Tibial nerve (tissue), 4 donors: ENCODE measurements at places on chromosomes 13 and 19.
A peak's percentile ranks its signal among the peaks of the same experiment; 100 is the strongest.

DNA sequence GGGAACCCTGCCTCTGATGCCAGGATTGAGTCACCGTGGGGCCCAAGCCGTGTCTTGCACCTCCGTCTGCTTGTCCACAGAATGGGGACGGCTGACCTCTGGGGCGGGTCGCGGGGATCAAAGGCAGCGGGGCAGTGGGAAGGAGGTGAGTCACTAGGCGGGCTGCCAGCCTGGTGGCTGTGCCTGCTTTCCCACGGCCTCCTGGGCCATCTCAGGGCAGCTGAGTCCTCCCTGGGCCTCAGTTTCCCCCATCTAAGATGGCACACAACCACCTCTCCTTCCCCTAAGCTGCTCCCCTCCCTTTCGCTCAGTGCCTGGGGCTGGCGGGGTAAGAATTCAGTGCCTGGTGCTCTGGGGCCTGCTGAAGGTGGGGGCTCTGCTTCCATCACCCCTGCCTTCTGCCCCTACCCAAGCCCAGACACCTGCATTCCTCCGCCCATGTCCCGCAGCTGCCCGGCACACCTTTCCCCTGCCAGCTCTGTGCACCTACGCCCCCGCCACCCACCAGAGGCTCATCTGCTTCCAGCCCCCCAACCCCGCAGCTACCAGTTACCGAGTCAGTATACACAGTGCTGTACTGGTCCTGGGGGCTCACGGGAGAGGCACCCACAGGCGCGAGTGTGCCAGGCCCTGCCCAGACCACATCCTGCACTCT is 3.5 kb downstream of the MKNK2 start:
- H3K27me3 ChIP-seq: no peaks in the 10 kb centered on the region
- H3K4me3 ChIP-seq: no peak overlapping the region
- DNase-seq: no peak
- peak overlapping the region; percentile 99 for H3K27ac ChIP-seq
- peaks cover 47% of the 10 kb centered on the region for H3K36me3 ChIP-seq

DNA sequence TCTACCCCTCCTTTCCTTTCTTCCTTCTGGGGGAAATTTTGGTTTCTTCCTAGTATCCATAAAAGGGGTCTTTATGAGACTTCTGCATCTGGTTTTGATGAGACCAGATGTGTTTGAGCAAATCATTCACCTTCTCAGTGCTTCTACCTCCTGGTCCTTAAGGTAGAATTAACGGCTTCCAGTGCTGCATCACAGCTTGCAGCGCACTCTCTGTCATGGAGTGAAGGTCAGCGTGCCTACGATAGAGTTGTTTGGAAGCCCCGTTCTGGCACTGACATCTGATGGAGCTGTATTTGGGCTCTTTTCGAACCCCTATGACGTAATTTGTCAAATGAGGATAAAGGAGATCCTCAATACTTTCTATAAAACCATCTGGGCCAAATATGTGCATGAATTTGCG is 164.2 kb downstream of the MTUS2 start:
- no peaks in the 10 kb centered on the region for H3K36me3 ChIP-seq
- H3K27me3 ChIP-seq: no peaks in the 10 kb centered on the region
- no peak for DNase-seq
- H3K4me1 ChIP-seq: no peaks in the 10 kb centered on the region
- H3K4me3 ChIP-seq: no peak overlapping the region

GRCh38 chr13:40058757-40059236 is 403.3 kb downstream of the COG6 start:
- H3K4me1 ChIP-seq: peaks cover 6% of the 10 kb centered on the region
- no peak overlapping the region for H3K4me3 ChIP-seq
- H3K36me3 ChIP-seq: no peaks in the 10 kb centered on the region
- DNase-seq: no peak
- H3K27me3 ChIP-seq: no peaks in the 10 kb centered on the region

GRCh38 chr19:50008532-50008931 is 16.6 kb downstream of the VRK3 start:
- no peak for DNase-seq
- peaks cover 93% of the 10 kb centered on the region for H3K36me3 ChIP-seq
- no peak overlapping the region for H3K4me3 ChIP-seq
- H3K4me1 ChIP-seq: peaks cover 18% of the 10 kb centered on the region
- no peaks in the 10 kb centered on the region for H3K27me3 ChIP-seq

DNA sequence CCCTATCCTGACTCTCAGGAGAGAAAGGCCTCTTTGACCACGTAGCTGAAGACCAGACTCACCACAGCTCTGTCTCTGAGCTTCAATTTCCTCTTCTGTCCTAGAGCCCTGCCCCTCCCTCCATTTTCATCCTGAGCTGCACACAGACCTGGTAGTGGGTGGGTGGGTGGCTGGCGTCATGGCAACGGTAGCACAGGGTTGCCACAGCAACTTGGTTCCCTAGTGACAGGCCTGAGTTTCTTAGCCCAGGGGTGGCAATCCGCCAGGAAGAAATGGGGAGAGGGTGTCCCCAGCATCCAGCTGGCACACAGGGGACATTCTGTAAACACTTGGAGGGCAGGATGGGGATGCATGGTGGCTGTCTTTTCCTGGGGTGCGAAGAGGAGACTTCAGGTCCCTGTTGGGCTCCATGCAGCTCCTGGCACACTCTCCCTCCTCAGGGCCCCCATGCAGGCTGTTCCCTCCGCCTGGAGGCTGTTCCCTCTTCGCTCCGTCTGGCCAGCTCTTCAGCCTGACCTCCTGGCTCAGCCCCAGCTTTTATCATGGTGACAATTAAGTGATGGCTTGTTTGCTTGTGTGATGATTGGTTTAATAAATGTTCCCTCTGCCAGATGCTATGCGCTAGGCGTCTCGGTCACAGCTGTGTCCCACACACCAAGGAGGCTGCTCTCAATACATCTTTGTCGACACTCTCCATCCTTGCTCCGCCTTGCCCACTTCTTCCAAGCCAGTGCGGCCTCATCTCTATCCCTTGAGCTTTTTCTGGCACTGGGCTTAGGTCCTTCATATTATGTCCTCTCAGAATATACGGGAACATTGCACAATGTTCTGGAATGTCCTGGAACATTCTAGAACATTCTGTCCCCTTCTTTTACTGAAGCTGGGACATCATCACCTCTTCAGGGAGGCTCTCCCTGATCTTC is 7.4 kb upstream of the KLHL26 start:
- H3K27ac ChIP-seq: peak overlapping the region; percentile 67
- H3K4me3 ChIP-seq: no peak overlapping the region
- H3K36me3 ChIP-seq: no peaks in the 10 kb centered on the region
- H3K27me3 ChIP-seq: no peaks in the 10 kb centered on the region
- peak; percentile 53 for DNase-seq
- H3K4me1 ChIP-seq: no peaks in the 10 kb centered on the region

DNA sequence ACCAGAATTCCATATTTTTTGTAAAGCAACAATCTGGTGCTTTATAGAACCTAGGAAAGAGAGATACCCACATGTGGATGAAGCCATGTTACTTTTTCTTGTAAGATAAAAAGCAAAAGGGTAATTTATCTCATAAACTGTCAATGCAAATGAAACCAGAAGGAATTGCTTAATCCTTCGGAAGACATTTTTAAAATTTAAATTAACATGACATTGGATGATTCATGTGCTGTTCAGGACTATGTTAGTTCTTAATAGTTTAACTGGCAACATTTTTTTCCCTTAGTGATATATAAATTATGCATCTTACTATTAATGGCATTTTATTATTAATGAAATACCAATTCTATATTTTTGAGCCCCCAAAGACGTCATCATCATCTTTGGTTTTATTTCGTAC is 25.8 kb upstream of the IGLON5 start:
- H3K4me3 ChIP-seq: no peak overlapping the region
- no peaks in the 10 kb centered on the region for H3K4me1 ChIP-seq
- H3K27ac ChIP-seq: no peak overlapping the region
- no peaks in the 10 kb centered on the region for H3K36me3 ChIP-seq

GRCh38 chr19:31817971-31818797 is 468.9 kb upstream of the TSHZ3 start:
- H3K36me3 ChIP-seq: no peaks in the 10 kb centered on the region
- DNase-seq: no peak
- H3K4me1 ChIP-seq: no peaks in the 10 kb centered on the region
- H3K27ac ChIP-seq: no peak overlapping the region
- no peaks in the 10 kb centered on the region for H3K27me3 ChIP-seq
- no peak overlapping the region for H3K4me3 ChIP-seq

GRCh38 chr13:46296921-46297320 is 85.2 kb downstream of the LRRC63 start:
- no peak overlapping the region for H3K4me3 ChIP-seq
- H3K27ac ChIP-seq: no peak overlapping the region

- no peaks in the 10 kb centered on the region for H3K4me1 ChIP-seq
- H3K27ac ChIP-seq: no peak overlapping the region
- no peaks in the 10 kb centered on the region for H3K36me3 ChIP-seq
- H3K4me3 ChIP-seq: no peak overlapping the region
- no peak for DNase-seq
Measured at GRCh38 chr13:62473944-62474237, 1058.2 kb upstream of the PCDH20 start.

DNA sequence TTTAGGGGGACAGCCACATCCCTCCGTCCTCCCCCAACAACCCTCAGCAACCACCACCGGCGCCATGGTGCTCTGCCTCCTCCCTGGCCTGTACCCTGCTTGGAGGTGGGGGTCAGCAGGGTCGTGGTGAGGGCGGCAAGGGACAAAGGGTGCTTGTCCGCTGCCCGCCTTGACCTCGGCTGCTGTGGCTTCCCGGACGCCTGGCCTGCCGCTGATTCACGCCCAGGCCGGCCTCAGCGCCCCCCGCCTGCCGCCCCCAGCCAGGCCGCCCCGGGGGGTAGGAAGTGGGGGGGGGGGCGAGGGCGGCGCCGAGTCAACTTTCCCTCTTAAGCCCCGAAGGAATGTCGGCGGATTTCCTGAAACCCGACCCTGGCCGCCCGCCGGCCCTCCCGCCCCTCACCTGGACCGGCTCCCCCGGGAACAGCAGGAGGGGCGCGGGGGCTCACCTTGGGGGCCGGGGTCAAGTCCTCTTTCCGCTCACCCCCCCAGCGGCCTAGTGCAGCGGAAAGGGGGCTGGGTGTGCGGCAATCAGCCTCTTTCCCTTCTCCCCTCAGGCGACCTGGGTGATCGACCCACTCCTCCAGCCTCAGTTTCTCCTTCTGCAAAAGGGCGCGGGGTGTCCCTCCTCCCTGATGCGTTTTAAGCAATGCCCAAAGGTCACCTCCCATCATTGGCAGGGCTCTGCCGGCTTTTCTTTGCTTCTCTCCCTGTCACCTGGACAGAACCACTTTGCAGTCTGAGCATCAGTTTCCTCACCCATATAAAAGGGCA is 1.9 kb upstream of the TMEM59L start:
- H3K36me3 ChIP-seq: no peaks in the 10 kb centered on the region
- H3K27ac ChIP-seq: no peak overlapping the region
- H3K27me3 ChIP-seq: peaks cover 93% of the 10 kb centered on the region
- H3K4me3 ChIP-seq: no peak overlapping the region
- no peak for DNase-seq

- DNase-seq: no peak
- H3K4me3 ChIP-seq: peak overlapping the region; percentile 90
- peak overlapping the region; percentile 81 for H3K27ac ChIP-seq
Measured at GRCh38 chr13:76886005-76886291, 257 bp downstream of the KCTD12 start.

DNA sequence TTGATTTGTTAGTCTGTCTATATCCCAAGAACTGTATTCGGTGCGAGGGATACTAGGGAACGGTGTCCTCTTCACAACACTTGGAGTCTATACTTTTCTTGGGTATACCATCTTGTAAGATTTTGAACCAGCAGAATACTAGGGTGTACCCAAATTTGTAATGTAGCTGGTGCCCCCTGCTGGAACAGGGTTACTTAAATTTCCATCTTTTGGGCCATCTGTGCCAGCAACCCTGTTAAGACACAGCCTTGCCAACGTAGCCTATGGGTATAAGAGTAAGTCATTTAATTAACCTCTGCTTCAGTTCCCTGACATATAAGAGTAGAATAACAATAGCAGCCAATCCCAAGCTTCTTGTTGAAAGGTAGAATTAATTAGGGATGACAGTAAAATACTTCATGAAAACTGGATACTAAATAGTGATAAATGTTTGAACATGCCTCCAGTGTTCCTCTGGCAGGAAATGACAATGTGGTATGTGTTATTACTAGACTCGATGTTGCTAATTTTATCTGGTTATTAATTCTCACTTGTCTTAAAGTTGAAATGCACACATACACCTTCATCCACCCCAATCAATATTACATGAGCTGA is 607.6 kb downstream of the FGF9 start:
- H3K27me3 ChIP-seq: no peaks in the 10 kb centered on the region
- H3K27ac ChIP-seq: no peak overlapping the region
- no peak overlapping the region for H3K4me3 ChIP-seq
- H3K4me1 ChIP-seq: no peaks in the 10 kb centered on the region
- H3K36me3 ChIP-seq: no peaks in the 10 kb centered on the region

DNA sequence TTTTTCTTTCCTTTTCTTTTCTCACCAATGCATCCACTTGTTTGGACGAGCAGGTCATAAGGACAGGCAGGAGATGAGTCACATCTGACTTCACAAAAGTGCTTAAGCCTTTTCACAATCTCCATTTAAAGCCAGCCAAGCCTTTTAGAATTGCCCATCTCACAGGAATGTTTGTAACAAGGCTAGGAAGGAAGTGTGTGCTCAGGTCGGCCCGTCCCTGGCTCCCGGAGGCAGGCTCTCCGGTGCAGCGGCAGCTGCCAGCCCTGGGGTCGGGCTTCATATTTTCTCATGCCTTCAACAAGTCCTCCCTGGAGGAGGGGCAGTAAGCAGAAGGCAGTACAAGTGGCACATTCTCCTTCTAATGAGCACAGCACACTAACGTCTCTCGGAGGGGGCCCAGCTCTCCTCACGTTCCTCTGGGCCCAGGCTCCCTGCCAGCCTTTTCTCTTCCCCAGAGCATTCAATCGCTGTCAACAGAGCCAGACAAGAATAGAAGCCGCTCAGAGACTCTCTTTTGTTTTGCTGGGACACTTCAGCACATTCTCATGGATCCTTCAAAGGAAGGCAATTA is 180.5 kb downstream of the COL4A1 start:
- no peak for DNase-seq
- no peaks in the 10 kb centered on the region for H3K36me3 ChIP-seq
- H3K4me1 ChIP-seq: no peaks in the 10 kb centered on the region
- no peaks in the 10 kb centered on the region for H3K27me3 ChIP-seq
- no peak overlapping the region for H3K4me3 ChIP-seq

DNA sequence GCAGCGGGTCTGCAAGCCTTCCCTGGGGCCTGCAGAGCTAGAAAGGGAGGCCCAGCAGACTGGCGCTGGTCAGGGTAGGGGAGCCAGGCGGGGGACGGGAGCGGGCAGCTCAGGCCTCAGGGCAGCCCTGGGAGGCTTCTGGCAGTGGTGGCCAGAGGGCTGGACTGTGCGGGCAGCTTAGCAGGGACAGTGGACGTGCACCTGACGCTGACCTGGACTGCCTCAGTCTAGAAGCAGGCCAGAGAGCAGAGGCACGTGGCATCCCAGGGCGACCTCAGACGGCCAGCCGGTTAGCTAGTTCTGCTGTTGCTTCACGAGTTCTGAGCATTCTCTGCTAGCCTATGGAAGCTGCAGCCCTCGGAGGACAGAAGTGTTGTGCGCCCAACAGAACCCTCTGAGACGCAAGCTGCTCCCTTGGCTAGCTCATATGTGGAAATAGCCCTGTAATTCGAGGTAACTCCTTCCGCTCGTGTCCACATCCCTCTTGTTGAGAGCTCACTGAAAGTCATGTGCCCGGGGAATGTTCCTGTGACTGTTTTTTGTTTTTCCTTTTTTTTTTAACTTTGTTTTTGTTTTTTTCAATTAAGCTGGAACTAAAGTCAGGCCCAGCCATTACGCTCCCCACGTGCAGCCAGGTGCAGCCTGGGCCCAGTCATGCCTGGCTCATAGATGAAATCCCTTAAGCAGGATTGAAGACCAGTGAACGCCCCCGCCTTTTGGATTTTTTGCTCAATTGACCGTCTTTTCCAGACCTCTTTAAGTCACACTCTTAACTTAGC is 1.9 kb upstream of the FAM174C start:
- H3K36me3 ChIP-seq: peaks cover 60% of the 10 kb centered on the region
- no peak overlapping the region for H3K4me3 ChIP-seq
- H3K4me1 ChIP-seq: peaks cover 8% of the 10 kb centered on the region
- H3K27me3 ChIP-seq: no peaks in the 10 kb centered on the region
